Psoas muscle (tissue), 8 donors: ENCODE measurements at places on chromosomes 4 and X. TPM values are rescaled to one million over a fixed set of nuclear protein-coding genes. Genes with fewer than 3 reads are reported as not detected.

GRCh38 chrX:2404776-2405175 is 96.0 kb downstream of the DHRSX start:
- peak overlapping the region; percentile 30 for H3K27ac ChIP-seq
- peaks cover 7% of the 10 kb centered on the region for H3K4me1 ChIP-seq
- H3K27me3 ChIP-seq: no peaks in the 10 kb centered on the region
- DNase-seq: no peak
- no peak overlapping the region for H3K4me3 ChIP-seq

DNA sequence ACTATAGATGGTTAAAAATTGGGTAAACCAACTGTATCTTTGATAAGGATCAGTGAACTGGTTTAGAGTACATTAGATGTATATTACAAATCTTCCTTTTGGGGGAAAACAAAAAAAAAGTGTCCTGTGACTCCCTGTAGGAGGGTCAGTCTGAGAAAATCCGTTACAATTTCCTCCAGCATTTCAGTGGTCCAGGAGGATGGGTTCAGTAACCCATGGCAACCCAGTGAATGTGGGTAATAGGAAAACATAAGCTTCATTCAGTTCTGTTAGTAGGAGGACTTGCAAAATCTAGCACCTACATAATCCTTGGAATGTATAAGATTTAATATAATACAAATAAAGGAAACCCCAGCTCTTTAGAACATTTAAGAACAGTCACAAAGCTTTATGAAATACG is 16.2 kb downstream of the STOX2 start:
- no peak overlapping the region for H3K27ac ChIP-seq
- no peak for DNase-seq
- H3K36me3 ChIP-seq: no peaks in the 10 kb centered on the region
- no peaks in the 10 kb centered on the region for H3K27me3 ChIP-seq
- H3K4me3 ChIP-seq: no peak overlapping the region

DNA sequence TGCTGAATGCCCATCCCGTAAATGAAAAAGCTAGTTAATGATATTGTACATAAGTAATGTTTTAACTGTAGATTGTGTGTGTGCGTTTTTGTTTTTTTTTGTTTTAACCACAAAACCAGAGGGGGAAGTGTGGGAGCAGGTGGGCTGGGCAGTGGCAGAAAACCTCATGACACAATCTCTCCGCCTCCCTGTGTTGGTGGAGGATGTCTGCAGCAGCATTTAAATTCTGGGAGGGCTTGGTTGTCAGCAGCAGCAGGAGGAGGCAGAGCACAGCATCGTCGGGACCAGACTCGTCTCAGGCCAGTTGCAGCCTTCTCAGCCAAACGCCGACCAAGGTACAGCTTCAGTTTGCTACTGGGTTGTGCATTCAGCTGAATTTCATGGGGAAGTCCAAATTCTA is at the start of gene SPP1:
TSS of gene SPP1 (plus strand) at position 249 of the 400 bp plus-strand sequence. CDS start 1,182 bp downstream, outside the sequence.
- H3K4me3 ChIP-seq: no peak within 1 kb of the TSS
- H3K36me3 ChIP-seq: no peaks in the 10 kb centered on the region
- no peak for DNase-seq
- no peak within 1 kb of the TSS for H3K27ac ChIP-seq

ABHD18 gene
- total RNA-seq: 21.4 TPM

GRCh38 chr4:111046811-111047210 is 423.9 kb upstream of the PITX2 start:
- no peak overlapping the region for H3K27ac ChIP-seq
- H3K4me3 ChIP-seq: no peak overlapping the region
- no peaks in the 10 kb centered on the region for H3K4me1 ChIP-seq
- no peak for DNase-seq
- no peaks in the 10 kb centered on the region for H3K36me3 ChIP-seq
- no peaks in the 10 kb centered on the region for H3K27me3 ChIP-seq

UCP1 gene
- total RNA-seq: not detected

DNA sequence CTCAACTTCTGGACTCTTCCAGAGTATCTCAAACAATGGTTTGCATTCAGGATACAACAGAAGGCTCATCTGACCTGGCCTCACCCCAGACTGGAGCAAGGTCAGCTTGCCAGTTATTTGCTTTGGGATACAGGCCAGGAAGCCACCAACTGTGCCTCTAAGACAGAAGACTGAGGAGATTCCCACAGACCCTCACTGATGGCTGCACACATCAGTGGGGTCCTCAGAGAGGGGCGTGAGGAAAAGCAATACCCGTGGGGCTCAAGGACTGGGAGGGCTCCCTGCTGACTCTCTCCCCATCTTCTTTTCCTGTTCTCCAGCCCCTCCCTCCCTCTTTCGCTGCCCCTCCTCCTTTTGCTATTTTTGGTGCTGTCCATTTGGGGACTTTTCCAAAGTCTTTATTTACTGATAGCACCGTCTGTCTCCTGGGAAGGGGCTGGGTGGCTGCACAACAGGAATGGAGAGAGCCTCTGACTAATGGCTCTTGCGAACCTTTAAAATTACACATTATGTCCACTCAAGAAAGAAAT is 23.2 kb downstream of the RELL1 start:
- peak overlapping the region; percentile 22 for H3K4me3 ChIP-seq
- no peak for DNase-seq
- H3K27ac ChIP-seq: peak overlapping the region; percentile 54
- no peaks in the 10 kb centered on the region for H3K27me3 ChIP-seq
- H3K4me1 ChIP-seq: peaks cover 90% of the 10 kb centered on the region

FGB gene
- not detected for total RNA-seq

IL9R gene
- not detected for total RNA-seq

DNA sequence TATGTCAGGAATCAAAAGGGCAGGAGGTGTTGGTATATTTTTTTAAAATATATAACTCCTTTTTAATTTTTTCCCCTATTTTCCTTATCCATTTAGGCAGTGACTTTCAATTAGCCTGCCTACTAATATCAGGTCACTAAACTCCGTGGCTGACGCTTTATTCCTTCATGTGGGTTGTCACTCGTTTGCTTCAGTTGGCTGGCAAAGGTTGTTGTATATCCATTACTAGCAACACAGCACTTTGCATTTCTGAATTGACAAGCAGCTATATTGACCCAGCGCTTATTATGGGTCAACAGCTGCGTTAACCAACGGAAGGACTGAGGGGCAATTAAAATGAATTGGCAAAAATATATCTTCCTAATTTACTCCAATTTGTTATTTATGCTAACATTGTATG is 87.7 kb downstream of the ARX start:
- no peaks in the 10 kb centered on the region for H3K4me1 ChIP-seq
- no peak for DNase-seq
- no peak overlapping the region for H3K27ac ChIP-seq
- no peak overlapping the region for H3K4me3 ChIP-seq
- no peaks in the 10 kb centered on the region for H3K36me3 ChIP-seq

GRCh38 chr4:150974252-150974640 is 40.8 kb downstream of the LRBA start:
- H3K36me3 ChIP-seq: no peaks in the 10 kb centered on the region
- no peaks in the 10 kb centered on the region for H3K27me3 ChIP-seq
- DNase-seq: no peak
- H3K4me3 ChIP-seq: no peak overlapping the region
- H3K4me1 ChIP-seq: peaks cover 9% of the 10 kb centered on the region

DNA sequence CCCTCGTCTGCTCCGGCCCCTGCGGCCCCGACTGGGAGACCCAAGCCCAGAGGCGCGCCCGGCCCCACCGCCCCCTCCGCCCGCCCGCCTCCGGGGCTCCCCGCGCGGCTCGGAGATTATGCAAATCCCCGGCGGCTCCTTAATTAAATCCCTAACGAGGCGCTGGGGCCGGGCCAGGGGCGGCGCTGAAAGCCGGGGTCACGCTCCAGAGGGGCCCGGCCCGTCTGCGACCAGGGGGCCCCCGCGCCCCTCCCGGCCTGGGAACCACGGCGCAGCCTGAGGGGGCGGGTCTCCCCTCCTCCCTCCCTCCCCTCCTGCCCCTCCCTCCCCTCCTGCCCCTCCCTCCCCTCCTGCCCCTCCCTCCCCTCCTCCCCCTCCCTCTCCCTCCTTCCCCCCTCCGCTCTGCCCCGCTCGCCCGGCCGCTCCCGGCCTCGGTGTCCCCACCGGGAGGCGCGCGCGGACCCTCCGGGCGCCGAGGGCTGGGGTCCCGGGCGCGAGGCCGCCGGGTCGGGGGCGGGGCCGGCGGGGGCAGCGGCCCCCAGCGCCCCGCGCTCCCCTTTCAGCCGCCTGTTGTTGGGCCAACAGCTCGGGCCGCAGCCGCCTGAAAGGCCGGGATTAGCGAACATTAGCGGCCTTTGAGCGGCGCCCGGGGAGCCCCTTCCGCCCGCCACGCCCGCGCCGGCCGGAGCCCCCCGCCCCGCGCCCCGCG is 25.9 kb upstream of the FGFR3 start:
- H3K4me3 ChIP-seq: peak overlapping the region; percentile 53
- no peaks in the 10 kb centered on the region for H3K27me3 ChIP-seq
- H3K4me1 ChIP-seq: peaks cover 3% of the 10 kb centered on the region

DNA sequence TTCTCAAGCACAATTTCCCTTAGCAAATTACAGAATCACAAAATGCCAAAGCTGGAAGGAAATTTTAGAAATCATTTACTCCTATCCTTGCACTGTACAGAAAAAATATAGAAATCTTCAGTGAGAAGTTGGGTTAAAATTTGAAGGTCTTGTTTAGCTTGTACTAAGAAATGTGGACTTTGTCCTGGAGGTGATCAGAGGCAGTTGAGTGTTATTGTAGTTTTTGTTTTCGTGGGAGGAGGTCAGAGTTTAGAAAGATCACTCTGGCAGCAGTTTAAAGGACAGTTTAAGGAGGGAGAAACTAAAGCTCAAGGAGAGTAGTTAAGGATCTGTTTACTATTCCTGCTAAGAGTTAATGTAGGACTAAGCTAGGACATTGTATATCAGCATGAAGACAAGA is 54.4 kb upstream of the CXorf51B start:
- H3K27ac ChIP-seq: no peak overlapping the region
- H3K4me3 ChIP-seq: no peak overlapping the region
- no peaks in the 10 kb centered on the region for H3K27me3 ChIP-seq
- H3K4me1 ChIP-seq: no peaks in the 10 kb centered on the region
- DNase-seq: no peak

DNA sequence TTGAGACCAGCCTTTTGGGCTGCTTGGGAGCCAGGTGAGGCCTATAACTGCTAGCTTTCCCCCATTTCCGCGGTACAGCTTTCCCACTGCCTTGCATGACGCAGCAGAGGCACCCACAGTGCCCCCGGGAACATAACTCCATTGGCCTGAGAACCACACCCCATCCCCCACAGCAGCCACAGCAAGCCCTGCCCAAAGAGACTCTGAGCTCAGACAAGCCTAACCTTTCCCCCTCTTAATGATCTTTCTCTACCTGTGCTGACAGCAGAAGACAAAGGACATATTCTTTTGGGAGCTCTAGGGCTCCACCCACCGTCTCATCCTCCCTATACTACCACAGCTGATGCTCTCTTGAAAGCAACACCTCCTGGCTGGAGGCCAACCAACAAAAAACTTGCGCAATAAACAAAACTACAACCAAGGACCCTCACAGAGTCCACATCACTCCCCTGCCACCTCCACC is 114.8 kb downstream of the FANCB start:
- H3K4me3 ChIP-seq: no peak overlapping the region
- no peaks in the 10 kb centered on the region for H3K36me3 ChIP-seq
- H3K27ac ChIP-seq: no peak overlapping the region
- DNase-seq: no peak
- no peaks in the 10 kb centered on the region for H3K27me3 ChIP-seq

GRCh38 chr4:159006202-159006601 is 96.7 kb upstream of the RAPGEF2 start:
- no peaks in the 10 kb centered on the region for H3K27me3 ChIP-seq
- no peak for DNase-seq
- no peak overlapping the region for H3K4me3 ChIP-seq
- H3K4me1 ChIP-seq: peaks cover 10% of the 10 kb centered on the region

ARHGAP6 gene
- total RNA-seq: 16.2 TPM

DNA sequence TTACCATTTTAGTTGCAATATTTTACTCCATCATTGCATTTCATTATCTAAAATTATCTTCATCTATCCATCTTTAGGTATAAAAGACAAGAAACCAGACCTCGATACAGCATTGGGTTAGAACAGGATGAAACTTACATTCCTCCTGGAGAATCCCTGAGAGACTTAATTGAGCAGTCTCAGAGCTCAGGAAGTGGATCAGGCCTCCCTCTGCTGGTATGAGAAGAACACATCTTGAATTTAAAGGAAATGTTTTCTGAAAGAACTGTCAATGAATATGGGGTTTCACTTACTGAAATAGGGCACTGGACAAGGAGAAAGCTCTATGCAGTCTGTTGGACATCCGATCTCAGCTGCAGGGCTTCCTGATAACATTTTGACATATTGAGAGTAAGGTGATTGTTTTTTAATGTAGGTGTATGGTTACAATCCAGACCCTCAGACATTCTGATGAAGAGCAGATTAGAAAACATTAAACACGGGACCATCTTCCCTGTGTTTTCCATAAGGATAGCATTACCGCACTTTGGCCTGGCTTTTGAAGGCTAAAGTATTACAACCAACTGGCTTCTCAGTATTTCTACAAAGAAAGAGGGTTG is 367.2 kb downstream of the BMPR1B start:
- H3K27ac ChIP-seq: no peak overlapping the region
- H3K27me3 ChIP-seq: no peaks in the 10 kb centered on the region
- H3K4me1 ChIP-seq: no peaks in the 10 kb centered on the region
- H3K4me3 ChIP-seq: no peak overlapping the region
- H3K36me3 ChIP-seq: no peaks in the 10 kb centered on the region

DNA sequence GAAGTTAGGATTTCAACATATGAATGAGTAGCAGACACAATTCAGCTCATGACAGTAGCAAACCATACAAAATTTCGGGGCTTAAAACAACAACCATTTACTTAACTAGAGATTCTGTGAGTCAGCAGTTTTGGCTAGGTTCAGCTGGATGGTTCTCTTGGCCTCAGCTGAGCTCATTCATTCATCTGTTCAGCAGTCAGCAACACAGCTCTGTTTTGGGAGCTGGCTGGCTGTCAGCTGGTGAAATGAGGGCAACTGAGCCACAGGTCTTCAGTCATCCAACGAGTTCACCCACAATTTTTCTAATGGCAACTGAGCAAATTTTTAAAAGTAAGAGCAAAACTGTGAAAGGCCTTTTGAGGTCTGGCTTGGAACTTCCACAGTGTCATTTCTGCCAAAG is 2005.1 kb upstream of the AGA start:
- no peak overlapping the region for H3K4me3 ChIP-seq
- no peaks in the 10 kb centered on the region for H3K27me3 ChIP-seq
- H3K36me3 ChIP-seq: no peaks in the 10 kb centered on the region
- no peak for DNase-seq

CXCL11 gene
- not detected for total RNA-seq

GRCh38 chr4:1154126-1154522 is 18.3 kb downstream of the SPON2 start:
- no peak for DNase-seq
- H3K27me3 ChIP-seq: no peaks in the 10 kb centered on the region
- H3K4me1 ChIP-seq: peaks cover 7% of the 10 kb centered on the region
- no peak overlapping the region for H3K27ac ChIP-seq
- no peak overlapping the region for H3K4me3 ChIP-seq
- no peaks in the 10 kb centered on the region for H3K36me3 ChIP-seq

SEPSECS gene
- total RNA-seq: 4.3 TPM
